ENCODE measurements at places on chromosomes 7 and 10. TPM values are rescaled to one million over a fixed set of nuclear protein-coding genes. Genes with fewer than 3 reads are reported as not detected.

Gene OR9A2
- total RNA-seq: not detected

Gene NPC1L1
- total RNA-seq: not detected

Gene CRPPA
- 4.9 TPM for total RNA-seq

Gene C7orf33
- total RNA-seq: not detected

Gene MRC1
- total RNA-seq: 13.6 TPM

Gene SFMBT2
- total RNA-seq: 1.2 TPM

Gene PKD2L1
- not detected for total RNA-seq

Gene SNCG
- total RNA-seq: 2.5 TPM

Gene TRPV5
- total RNA-seq: not detected

Gene GNA12
- 8.3 TPM for total RNA-seq

Gene SPDYE2B
- total RNA-seq: not detected

Gene CDHR1
- total RNA-seq: not detected

Gene ABCB4
- total RNA-seq: 0.68 TPM

Gene CYP3A4
- total RNA-seq: not detected

- no peak overlapping the region for H3K4me3 ChIP-seq
- DNase-seq: no peak
- no peaks in the 10 kb centered on the region for H3K4me1 ChIP-seq
- no peak overlapping the region for H3K27ac ChIP-seq
Observed at GRCh38 chr10:43204042-43204942, 62.6 kb downstream of the RASGEF1A start.

- no peak for DNase-seq
- H3K27ac ChIP-seq: no peak overlapping the region
- H3K36me3 ChIP-seq: no peaks in the 10 kb centered on the region
- no peaks in the 10 kb centered on the region for H3K27me3 ChIP-seq
- no peak overlapping the region for H3K4me3 ChIP-seq
Observed at GRCh38 chr7:17109020-17109419, 189.4 kb upstream of the AHR start.

DNA sequence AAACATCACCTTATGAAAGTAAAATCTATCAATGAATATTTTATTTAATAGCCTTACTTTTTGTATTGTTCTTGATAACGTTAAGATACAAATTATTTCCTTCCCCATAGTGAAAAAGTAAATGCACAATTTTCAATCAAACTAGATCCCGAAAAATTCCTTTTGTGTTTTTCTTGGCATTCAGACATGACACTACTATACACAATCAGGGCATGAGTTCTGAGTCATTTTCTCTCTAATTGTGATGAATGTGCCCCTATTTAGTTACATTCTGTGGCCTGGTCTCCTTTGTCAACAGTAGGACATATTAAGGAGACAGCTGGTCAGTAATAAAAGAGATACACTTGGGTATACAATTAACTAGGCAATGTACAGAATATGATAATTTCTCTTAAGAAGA lies 19.8 kb downstream of the COL1A2 start:
- no peak overlapping the region for H3K4me3 ChIP-seq
- no peaks in the 10 kb centered on the region for H3K36me3 ChIP-seq
- no peaks in the 10 kb centered on the region for H3K4me1 ChIP-seq
- H3K27ac ChIP-seq: no peak overlapping the region
- no peak for DNase-seq
- H3K27me3 ChIP-seq: no peaks in the 10 kb centered on the region

DNA sequence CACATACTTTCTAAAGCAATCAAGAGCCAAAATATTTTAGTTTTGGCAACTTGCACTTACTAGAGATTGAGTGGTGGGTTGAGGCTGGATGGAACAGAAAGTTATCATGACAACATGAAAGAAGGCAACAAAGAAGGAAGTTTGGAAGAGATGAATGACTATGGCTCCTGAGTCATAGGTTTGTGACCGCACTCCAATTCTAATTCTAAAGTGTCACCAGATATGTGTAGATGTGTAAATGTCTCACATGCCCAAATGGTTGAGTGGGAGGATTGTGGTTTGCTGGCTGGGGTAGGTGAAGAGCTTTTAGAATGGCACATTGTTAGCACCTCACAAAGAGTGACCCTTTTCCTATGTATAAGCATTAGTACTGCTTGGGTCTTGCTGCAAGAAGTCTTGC lies 20.2 kb downstream of the TAS2R16 start:
- DNase-seq: no peak
- no peak overlapping the region for H3K4me3 ChIP-seq
- H3K4me1 ChIP-seq: no peaks in the 10 kb centered on the region
- H3K27me3 ChIP-seq: no peaks in the 10 kb centered on the region
- no peaks in the 10 kb centered on the region for H3K36me3 ChIP-seq

DNA sequence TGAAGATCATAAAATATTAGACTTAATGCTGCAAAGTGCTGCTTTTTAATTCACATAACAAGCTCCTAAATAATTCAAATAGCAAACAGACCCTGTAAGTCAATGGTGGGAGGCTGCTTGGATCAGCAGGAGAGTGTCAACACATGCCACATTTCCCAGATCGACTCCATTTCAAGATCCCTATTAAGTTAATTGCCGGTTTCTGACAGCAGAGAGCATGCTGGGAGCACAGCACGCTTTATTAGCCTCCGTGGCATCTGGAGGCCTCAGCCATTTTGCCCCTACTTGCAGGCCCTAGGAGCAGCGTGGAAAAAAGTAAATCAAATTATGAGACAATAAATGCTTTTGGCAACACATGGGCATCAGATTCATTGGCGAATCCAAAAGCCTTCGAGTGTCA lies 201.0 kb downstream of the EMX2 start:
- H3K4me1 ChIP-seq: no peaks in the 10 kb centered on the region
- no peaks in the 10 kb centered on the region for H3K27me3 ChIP-seq
- H3K27ac ChIP-seq: no peak overlapping the region
- no peak overlapping the region for H3K4me3 ChIP-seq
- H3K36me3 ChIP-seq: no peaks in the 10 kb centered on the region

GRCh38 chr10:82890573-82890972 lies 1015.6 kb downstream of the NRG3 start:
- no peak overlapping the region for H3K27ac ChIP-seq
- H3K4me3 ChIP-seq: no peak overlapping the region
- no peaks in the 10 kb centered on the region for H3K27me3 ChIP-seq
- DNase-seq: no peak

- DNase-seq: no peak
- no peaks in the 10 kb centered on the region for H3K36me3 ChIP-seq
- H3K27ac ChIP-seq: no peak overlapping the region
- H3K27me3 ChIP-seq: no peaks in the 10 kb centered on the region
Observed at GRCh38 chr10:13905281-13905680, 318.5 kb downstream of the PRPF18 start.

- H3K4me1 ChIP-seq: peaks cover 13% of the 10 kb centered on the region
- H3K27me3 ChIP-seq: no peaks in the 10 kb centered on the region
- no peaks in the 10 kb centered on the region for H3K36me3 ChIP-seq
- DNase-seq: no peak
Observed at GRCh38 chr10:78541481-78542140, 507.9 kb downstream of the RPS24 start.

DNA sequence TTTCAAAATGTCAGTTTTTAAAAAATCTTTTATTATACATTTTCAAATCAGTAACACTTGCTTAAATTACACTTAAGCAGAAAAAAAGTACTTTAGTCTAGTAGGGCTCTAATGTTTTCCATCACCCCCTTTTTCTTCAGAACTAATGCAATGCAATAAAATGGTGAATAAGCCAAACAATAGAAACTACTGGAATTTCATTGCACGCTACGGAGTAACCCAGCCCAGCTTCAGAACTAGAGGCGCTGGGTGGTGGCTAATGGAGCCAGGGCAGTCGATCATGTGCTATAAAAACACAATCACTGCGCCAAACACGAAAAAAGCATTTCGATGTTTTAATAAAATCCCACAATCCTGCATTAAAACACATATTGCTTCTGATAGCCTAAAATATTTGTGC lies 59.9 kb upstream of the ODAD2 start:
- H3K4me3 ChIP-seq: no peak overlapping the region
- H3K36me3 ChIP-seq: no peaks in the 10 kb centered on the region
- H3K4me1 ChIP-seq: no peaks in the 10 kb centered on the region
- no peak for DNase-seq
- no peaks in the 10 kb centered on the region for H3K27me3 ChIP-seq

DNA sequence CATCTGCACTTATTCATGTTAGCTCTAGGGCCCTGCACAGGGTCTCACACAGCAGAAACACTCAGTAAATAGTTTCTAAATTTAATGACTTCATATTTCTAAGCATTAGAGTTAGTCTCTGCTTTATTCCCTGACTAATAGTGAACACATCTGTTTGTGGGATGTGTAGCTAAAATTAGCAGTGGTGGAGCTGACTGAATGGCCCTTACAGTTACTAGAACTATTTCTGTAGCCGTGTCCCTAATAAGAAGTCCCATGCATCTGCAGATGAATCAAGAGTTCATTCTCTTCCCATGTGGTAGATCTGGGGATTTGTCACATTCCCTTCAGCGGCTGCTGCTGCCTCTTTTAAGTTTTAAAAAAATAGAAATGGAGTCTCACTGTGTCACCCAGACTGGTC lies 11.7 kb downstream of the MAP3K8 start:
- H3K27ac ChIP-seq: peak overlapping the region; percentile 77
- no peaks in the 10 kb centered on the region for H3K36me3 ChIP-seq
- peaks cover 44% of the 10 kb centered on the region for H3K4me1 ChIP-seq
- peak; percentile 17 for DNase-seq
- no peaks in the 10 kb centered on the region for H3K27me3 ChIP-seq

GRCh38 chr7:82594665-82595064 lies 151.1 kb upstream of the CACNA2D1 start:
- H3K4me3 ChIP-seq: no peak overlapping the region
- no peak for DNase-seq
- no peak overlapping the region for H3K27ac ChIP-seq

GRCh38 chr7:24227068-24227467 lies 56.9 kb upstream of the NPY start:
- H3K27me3 ChIP-seq: no peaks in the 10 kb centered on the region
- H3K27ac ChIP-seq: no peak overlapping the region
- no peaks in the 10 kb centered on the region for H3K4me1 ChIP-seq
- H3K4me3 ChIP-seq: no peak overlapping the region

DNA sequence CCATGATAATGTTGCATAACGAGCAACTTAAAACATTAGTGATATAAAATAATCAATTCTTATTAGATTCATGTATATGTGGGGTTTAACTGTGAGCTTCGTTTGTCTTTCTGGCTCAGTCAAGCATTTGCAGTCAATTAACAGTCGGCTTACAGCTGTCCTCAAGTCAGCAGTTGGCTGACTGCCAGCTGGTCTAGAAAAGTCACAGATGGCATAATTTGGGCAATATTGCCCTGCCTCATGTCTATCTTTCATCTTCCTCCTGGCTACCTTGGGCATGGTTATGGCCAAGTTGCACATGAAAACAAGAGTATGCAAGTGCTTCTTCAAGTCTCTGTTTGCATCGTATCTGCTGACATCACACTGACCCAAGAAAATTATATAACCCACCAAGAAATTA lies 186.1 kb upstream of the ZWINT start:
- no peaks in the 10 kb centered on the region for H3K36me3 ChIP-seq
- no peak for DNase-seq
- H3K4me3 ChIP-seq: no peak overlapping the region
- no peaks in the 10 kb centered on the region for H3K27me3 ChIP-seq

GRCh38 chr10:50279489-50279888 lies 28.2 kb upstream of the ASAH2 start:
- H3K27me3 ChIP-seq: no peaks in the 10 kb centered on the region
- no peaks in the 10 kb centered on the region for H3K36me3 ChIP-seq
- DNase-seq: no peak
- H3K27ac ChIP-seq: no peak overlapping the region
- H3K4me1 ChIP-seq: no peaks in the 10 kb centered on the region

GRCh38 chr10:20017961-20018360 lies 201.7 kb downstream of the PLXDC2 start:
- H3K27me3 ChIP-seq: no peaks in the 10 kb centered on the region
- no peak overlapping the region for H3K27ac ChIP-seq
- H3K4me3 ChIP-seq: no peak overlapping the region
- no peaks in the 10 kb centered on the region for H3K4me1 ChIP-seq
- H3K36me3 ChIP-seq: no peaks in the 10 kb centered on the region

GRCh38 chr10:131203456-131204357 lies 107.8 kb downstream of the TCERG1L start:
- no peak for DNase-seq
- no peak overlapping the region for H3K27ac ChIP-seq
- no peaks in the 10 kb centered on the region for H3K4me1 ChIP-seq
- H3K4me3 ChIP-seq: no peak overlapping the region
- no peaks in the 10 kb centered on the region for H3K36me3 ChIP-seq

DNA sequence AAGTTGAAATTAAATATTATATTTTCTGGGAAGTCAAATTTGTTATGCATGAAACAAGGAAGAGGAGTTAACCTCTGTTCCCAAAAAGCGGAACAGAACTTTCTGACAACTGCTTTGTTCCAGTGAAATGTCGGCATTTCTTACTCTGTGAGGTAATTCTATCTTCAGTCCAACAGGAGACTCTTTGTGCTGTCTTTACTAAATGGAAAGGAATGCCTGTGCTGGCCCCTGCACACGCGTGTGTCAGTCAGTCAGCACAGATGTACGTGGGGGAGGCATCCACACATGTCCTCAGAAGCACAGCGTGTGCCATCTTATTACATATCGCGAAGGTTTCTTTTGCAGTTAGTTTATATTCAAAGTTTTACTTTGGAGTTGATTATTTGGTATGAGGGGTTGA lies 37.5 kb downstream of the NET1 start:
- DNase-seq: peak; percentile 40
- no peaks in the 10 kb centered on the region for H3K27me3 ChIP-seq
- H3K36me3 ChIP-seq: no peaks in the 10 kb centered on the region
- H3K4me1 ChIP-seq: peaks cover 32% of the 10 kb centered on the region

DNA sequence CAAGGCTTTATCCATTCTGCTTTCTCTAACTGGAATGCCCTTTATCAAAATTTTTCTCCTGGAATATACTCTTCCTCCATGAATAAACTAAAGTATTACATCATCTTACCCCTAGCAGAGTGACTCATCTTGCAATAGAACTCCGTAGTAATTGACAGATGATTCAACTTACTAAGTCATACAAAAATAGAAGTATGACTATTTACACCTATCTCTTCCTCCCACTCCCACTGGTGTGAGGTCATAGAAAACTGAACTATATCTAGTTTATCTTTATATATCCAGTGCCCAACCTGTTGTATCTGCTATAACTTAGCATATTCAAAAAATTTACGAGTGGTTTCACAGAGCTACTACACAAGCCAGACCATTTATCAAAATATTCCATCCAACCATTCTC lies 26.1 kb downstream of the ABCB1 start:
- H3K27me3 ChIP-seq: no peaks in the 10 kb centered on the region
- no peaks in the 10 kb centered on the region for H3K36me3 ChIP-seq
- DNase-seq: no peak
- no peaks in the 10 kb centered on the region for H3K4me1 ChIP-seq
- H3K4me3 ChIP-seq: no peak overlapping the region
- no peak overlapping the region for H3K27ac ChIP-seq

- H3K27ac ChIP-seq: no peak overlapping the region
- no peaks in the 10 kb centered on the region for H3K27me3 ChIP-seq
- H3K36me3 ChIP-seq: no peaks in the 10 kb centered on the region
- DNase-seq: no peak
- peaks cover 19% of the 10 kb centered on the region for H3K4me1 ChIP-seq
Observed at GRCh38 chr10:51366044-51366443, 291.8 kb downstream of the PRKG1 start.

All from gastrocnemius medialis (tissue), 4 donors.